ENCODE measurements at places on chromosomes 7 and 10. TPM values are rescaled to one million over a fixed set of nuclear protein-coding genes. Genes with fewer than 3 reads are reported as not detected.

GRCh38 chr7:128450409-128450808 is 5.3 kb upstream of the HILPDA start:
- no peak for DNase-seq

DNA sequence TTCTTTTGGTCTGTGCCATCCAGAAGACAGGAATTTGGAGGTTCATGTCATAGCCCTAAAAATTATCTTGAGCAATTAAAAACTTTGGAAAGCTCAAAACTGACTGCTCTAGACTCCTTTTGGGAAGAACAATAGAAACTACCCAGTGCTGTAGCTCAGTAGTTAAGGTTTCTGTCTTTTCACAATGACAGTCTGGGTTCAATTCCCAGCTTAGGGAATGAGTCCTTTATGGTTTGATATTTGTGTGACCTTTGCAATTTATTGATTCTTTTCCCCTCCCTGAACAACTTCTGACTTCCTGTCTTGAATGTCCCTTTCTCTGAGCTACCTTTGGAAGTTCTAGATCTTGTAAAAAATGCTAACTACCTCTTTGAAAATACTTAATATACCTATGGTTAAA is 603.3 kb upstream of the IGFBP3 start:
- no peak for DNase-seq

- DNase-seq: no peak
These were observed 42.3 kb upstream of the PNLIPRP3 start for GRCh38 chr10:116385311-116385710.

- DNase-seq: no peak
These were observed 116.2 kb downstream of the FAM107B start for GRCh38 chr10:14658331-14659127.

GRCh38 chr7:97835296-97836138 is 36.7 kb downstream of the ASNS start:
- DNase-seq: peak; percentile 29

GRCh38 chr10:102596506-102596971 is 47.7 kb upstream of the TRIM8 start:
- DNase-seq: peak; percentile 48

GRCh38 chr10:132296666-132297443 is 10.9 kb downstream of the STK32C start:
- no peak for DNase-seq

DNA sequence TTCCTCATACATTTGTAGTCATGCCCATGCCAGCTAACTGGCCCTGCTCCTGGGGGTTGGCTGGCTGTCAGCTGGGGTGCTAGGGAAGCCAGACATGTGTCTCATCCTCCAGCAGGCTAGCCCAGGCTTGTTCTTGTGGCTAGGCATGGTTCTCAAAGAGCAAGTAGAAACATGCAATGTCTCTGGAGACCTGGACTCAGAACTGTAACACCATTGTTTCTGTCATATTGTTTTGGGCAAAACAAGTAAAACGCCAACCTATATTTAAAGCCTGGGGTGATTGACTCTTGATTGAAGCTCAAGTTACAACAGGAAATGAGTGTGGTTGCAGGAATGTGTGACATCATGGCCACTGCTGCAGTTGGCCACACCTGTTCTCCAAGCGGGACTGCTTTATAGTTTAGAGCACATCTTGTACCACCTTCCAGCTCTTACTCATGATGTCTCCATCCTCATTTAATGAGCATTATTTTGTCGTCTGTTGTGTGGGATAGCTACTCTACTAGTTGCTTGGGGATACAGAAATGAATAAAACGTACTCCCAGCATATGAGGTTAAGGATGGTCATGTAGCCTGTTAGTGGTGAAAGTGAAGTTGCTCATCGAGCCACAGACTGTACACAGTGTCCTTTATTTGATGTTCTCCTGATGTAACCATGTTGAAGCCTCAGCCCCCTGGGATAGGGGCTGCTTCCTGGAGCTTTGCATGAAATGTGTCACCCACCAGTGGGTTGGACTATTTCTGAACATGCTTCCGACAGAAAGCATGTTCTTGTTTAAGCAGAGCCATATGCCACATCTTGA is 168.4 kb downstream of the SORCS3 start:
- DNase-seq: no peak

- DNase-seq: no peak
These were observed 4.0 kb downstream of the GFRA1 start for GRCh38 chr10:116268976-116269375.

DNA sequence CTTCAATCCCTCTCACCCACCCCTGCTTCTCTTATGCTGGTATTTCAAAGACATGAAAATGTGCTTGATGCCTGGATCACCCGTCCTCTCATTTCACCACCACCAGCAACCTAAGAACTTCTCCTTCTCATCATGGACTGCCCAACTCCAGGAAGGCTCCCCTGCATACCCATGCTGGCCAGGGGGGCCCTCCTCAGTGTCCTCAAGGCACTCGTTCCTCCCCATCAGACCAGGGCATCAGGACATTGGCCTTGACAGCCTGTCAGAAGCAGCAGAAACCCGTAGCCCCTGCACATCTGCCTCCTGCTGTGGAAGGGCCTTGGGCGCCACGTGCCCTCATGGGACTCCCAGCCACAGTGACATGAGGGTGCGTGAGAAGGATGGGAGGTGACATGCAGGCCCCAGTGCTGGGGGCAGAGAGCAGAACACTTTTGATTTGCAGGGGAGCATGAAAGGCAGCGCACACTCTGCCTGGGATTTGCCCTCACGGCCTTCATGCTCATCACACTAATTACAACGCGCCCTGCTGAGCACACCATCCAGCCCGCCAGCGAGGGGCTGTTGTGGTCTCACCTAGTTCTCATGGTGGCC is 1.9 kb upstream of the HSPA12A start:
- no peak for DNase-seq

- DNase-seq: no peak
These were observed 216.9 kb downstream of the C7orf25 start for GRCh38 chr7:42694894-42695507.

DNA sequence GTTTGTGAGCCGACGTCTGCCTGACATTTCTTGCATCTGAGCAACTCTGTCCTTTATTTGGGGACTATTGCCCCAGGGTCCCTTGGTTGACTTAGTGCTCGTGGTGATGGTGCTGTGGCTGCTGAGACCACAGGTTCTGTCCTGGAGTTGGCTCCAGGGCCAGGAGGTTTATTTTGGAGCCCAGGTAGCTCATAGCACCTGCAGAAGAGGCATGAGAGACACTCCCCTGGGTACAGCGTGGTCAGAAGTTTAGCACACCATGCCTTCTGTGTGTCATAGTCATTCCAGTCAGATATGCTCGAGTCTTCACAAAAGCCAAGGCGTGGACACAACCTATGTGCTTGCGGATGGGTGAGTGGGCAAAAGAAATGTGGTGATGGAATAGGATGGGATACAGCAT is 496.9 kb downstream of the TCERG1L start:
- no peak for DNase-seq

DNA sequence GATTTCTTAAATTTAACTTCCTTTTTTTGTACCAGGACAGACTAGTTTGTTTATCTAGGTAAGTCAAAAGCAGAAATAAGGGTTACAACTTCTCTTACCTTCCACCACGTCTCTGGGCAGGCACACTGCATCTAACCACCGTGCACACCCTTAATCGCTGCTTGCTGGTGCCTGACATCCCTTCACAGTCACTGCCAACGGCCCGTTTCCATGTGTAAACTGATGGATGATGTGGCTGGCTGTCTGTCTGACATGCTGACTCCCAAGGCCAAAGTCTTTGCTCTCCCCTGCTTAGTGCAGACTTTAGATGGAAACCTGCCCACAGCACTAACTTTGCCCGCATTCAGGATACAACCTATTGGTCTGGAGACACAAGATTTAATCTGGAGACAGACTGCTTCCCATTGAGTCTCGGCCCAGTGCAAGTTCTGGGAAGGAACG is 1.1 kb downstream of the TMEM273 start:
- DNase-seq: no peak

DNA sequence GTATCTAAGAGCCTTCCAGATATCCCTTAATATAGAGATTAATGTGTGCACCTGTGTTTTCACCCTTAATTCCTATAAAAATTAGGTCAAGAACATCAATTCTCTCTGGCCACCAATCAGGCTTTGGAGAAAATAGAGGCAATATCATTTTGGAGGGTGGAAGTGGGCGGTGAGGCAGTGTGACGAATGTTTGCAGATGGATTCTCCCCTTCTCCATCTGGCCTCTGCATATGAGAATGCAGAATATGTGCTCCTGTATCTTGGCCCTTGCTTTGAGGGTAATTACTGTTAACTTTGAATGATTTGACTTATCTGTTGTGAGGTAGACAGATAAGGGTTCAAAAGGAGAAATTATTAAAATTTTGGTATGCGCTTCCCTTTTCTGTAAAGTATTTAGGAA is 304.0 kb upstream of the NPSR1 start:
- DNase-seq: no peak

- no peak for DNase-seq
These were observed 169.6 kb downstream of the MTERF1 start for GRCh38 chr7:91710881-91711280.

DNA sequence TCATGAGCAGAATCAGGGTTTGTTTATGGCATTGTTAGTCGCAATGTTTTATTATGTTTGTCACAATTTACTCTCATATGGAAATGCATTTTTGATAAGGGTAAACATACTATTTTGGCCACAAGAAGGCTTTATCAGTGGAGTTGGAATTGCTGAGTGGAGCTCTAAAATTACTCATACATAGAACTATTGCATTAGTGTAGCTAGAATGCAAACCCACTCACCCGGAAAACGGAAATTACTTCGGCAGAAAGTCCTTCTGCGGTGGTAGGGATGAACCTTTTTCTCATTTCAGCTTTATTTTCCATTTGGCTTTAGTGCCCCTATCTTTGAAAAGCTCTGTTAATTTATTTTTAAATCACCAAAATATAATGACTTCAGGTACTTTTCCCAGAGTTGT is 42.8 kb upstream of the NPY start:
- no peak for DNase-seq

DNA sequence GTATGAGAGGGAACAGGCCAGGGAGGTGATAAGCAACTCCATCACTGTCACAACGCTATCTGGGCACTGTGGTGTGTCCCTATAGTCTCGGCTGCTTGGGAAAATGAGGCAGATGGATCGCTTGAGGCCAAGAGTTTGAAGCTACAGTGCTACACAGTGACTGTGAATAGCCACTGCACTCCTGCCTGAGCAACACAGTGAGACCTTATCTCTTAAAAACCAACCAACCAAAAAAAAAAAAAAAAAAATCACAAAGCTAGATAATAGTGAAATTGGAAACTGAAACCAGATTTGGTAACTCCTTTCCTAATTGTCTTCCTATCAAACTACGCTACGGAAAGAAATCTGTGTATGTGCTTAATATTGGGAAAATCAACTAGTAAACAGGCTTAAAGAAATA is 14.1 kb downstream of the MICU1 start:
- DNase-seq: no peak

GRCh38 chr7:33940503-33940902 is 35.2 kb downstream of the BMPER start:
- DNase-seq: no peak

GRCh38 chr7:32462451-32462850 is 27.7 kb downstream of the LSM5 start:
- DNase-seq: no peak

- DNase-seq: no peak
These were observed 296.1 kb upstream of the SEMA3A start for GRCh38 chr7:84490661-84491060.

DNA sequence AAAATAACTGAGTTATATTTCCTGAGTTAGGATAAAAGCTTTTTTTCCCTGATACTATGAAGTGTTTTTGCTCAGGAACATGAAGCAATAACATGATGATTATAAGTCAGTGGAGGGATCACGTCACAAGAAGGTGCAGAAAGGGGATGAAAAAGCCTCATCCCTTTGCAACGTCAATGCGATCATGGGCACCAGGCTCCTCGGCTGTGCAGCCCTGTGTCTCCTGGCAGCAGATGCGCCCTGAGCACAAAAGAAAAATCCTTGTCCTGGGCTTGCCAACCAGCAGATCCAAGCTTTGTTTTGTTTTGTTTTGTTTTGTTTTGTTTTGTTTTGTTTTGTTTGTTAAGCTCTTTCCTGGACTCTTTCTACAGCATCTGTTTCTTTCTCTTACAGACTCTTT is 103.5 kb upstream of the PRSS1 start:
- no peak for DNase-seq

DNA sequence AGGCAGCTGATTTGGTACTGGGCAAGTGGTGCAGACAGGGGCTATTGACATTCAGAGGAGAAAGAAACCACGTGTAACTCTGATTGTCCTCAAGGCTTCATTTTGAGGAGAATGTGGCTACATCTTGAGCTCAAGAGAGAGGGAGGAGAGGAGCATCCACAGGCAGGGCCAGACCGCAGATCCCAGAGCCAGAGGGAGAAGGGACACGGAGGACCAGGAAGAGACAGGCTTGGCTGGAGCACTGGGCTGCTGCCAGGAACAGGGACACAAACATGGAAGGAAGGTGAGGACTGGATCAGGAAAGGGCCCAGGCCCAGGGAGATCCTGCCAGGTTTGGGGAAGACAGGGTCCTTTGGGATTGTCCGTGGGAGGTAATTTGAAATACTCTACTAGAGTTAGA is 158.3 kb downstream of the GPAM start:
- no peak for DNase-seq

DNA sequence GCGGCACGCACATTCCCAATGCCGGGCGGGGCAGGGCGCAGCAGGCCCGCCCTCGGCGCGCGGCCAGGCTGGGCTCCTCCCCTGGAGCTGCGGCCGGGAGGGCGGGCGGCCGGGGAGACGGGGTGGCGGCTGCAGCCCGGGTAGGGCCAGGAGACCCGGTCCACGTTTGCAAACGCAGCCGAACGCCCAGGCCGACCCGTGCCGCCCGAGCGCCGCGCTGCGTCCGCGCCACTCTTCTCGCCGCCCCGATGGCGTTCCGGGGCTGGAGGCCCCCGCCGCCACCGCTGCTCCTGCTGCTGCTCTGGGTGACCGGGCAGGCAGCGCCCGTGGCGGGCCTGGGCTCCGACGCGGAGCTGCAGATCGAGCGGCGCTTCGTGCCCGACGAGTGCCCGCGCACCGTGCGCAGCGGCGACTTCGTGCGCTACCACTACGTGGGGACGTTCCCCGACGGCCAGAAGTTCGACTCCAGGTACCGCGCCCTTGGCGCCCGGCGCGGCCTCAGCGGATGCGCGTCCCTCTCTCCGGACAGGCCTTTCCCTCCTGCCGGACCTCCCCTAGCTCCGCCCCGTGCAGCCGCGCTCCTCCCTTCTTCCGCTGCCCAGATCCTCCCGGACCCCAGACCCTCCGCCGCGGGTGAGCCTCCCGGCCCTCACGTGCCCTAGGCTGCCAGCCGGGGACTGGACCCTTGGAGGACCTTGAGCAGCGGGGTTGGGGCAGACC is at the start of gene FKBP9:
TSS of gene FKBP9 (plus strand) at position 115 of the 720 bp plus-strand sequence. CDS start at position 249, 134 bp downstream.
- peak; percentile 70 for DNase-seq

GRCh38 chr7:149564340-149565095 is 66.9 kb upstream of the ZNF746 start:
- DNase-seq: no peak

- no peak for DNase-seq
These were observed 243.7 kb upstream of the PHYHIPL start for GRCh38 chr10:58932577-58933314.

The MRLN gene
- 0.35 TPM for total RNA-seq

The CTTNBP2 gene
- total RNA-seq: 44.1 TPM

The C7orf57 gene
- total RNA-seq: not detected

The STEAP1 gene
- 5.3 TPM for total RNA-seq

The ATP6V1F gene
- total RNA-seq: 137 TPM

The TUBB8 gene
- total RNA-seq: not detected

The SNX10 gene
- total RNA-seq: 16.8 TPM

Data from uterus (tissue), 4 donors.